CD4-positive, alpha-beta memory T cell (primary cell): ENCODE measurements at places on chromosomes 4 and X. TPM values are rescaled to one million over a fixed set of nuclear protein-coding genes. Genes with fewer than 3 reads are reported as not detected.

- DNase-seq: no peak
These were observed 52.4 kb upstream of the IGFBP7 start for GRCh38 chr4:57162499-57163019.

- DNase-seq: no peak
These were observed 68.0 kb upstream of the TLR2 start for GRCh38 chr4:153616006-153616555.

DNA sequence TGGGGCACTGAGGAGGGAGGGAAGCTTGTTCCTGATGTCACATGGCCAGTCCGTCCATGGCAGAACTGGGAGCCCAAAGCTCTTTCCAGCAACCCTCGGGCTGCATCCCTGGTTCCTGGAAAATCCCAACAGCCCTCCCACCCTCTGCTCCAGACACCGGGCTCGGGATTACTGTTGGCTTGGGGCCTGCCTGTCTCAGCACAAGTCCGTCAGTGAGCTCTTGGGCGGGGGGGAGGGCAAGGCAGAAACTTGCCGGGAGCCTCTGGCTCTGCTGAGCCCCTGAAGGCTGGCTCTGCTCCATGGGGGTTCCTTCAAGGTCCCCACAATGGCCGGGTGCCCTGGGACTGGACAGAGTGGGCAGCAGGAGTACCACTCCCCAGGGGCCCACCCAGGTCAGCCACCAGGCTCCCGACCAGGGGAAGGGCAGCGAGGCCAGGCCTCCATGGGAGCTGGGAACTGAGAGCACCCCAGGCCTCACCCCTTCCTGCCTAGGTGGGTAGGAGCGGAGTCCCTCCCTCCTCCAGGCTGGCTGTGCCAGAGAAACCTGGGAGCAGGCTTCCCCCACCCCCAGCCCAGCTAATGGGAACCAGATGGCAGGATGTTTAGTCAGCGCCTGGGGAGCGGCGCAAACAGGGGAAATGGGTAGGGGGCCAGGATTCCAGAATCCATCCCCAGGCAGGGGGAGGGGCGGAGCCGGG, 6.4 kb upstream of the HAUS7 start:
- DNase-seq: no peak

- no peak for DNase-seq
These were observed 96.0 kb downstream of the CBR4 start for GRCh38 chr4:168914095-168914494.

The SATL1 gene
- not detected for polyA plus RNA-seq

The FGB gene
- polyA plus RNA-seq: not detected

- DNase-seq: no peak
These were observed 190.0 kb upstream of the AR start for GRCh38 chrX:67353651-67354370.

The BTK gene
- 1.1 TPM for polyA plus RNA-seq

DNA sequence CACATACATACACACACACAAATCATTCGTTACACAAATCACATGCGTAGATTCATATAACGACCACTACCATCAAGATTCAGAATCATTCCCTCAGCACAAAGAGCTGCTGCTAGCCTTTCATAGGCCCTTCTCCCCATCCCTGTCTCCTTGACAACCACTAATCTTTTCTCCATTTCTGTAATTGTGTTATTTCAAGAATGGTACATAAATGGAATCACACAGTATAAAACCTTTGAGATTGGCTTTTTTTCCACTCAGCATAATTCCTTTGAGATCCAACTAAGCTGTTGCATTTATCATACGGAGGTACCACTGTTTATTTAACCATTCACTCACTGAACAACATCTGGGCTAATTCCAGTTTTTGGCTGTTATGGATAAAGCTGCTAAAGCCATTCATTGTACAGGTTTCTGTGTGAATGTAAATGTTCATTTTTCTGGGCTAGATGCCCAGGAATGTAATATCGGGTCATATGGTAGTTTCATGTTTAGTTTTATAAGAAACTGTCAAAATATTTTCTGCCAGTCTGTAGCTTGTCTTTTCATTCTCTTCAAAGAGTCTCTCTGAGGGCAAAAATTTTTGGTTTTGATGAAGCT, 64.1 kb downstream of the USP11 start:
- DNase-seq: no peak

The CLOCK gene
- 4.4 TPM for polyA plus RNA-seq

- no peak for DNase-seq
These were observed 157.9 kb downstream of the GBA3 start for GRCh38 chr4:22850630-22851029.
